Epithelial cell of esophagus (primary cell): ENCODE measurements at places on chromosomes 6 and 20.

DNA sequence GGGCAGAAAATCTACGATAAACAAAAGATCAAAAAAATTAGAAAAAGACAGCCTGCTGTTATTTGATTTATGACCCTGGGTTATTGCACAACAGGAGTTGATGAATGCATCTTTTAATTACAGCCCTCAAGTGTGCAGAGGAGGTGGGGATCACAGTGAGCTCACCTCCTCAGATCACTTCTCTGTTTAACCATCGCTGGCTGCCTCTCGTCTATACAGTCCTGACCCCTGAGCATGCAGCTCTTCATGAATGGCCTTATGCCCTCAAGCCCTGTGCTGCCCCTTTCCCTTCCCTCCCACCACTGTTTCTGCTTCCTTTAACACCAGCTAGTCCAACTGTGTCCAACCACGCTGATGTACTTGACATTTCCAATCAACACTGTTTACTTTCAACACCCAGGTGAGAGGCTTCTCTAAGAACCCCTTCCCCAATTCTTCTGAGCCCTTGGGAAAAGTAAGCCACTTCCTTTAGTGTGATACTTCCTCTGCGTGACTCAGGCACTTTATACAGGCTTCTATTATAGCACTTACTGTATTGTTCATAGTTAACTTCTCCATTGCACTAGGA lies 60.6 kb upstream of the RIPOR2 start:
- no peak for DNase-seq

GRCh38 chr6:156735751-156736150 lies 41.4 kb upstream of the ARID1B start:
- no peak for DNase-seq

DNA sequence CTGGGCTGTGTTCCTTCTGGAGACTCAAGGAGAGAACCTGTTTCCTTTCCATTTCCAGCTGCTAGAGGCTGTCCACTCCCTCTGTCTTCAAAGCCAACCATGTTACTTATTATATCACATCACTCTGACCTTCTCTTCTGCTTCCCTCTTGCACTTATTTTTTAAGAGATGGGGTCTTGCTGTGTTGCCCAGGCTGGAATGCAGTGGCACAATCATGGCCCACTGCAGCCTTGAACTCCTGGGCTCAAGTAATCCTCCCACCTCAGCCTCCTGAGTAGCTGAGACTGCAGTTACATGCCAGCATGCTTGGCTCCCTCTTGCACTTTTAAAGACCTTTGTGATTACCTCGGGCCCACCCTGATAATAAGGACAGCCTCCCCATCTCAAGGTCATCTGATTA lies 160.0 kb upstream of the DTNBP1 start:
- DNase-seq, result no peak

DNA sequence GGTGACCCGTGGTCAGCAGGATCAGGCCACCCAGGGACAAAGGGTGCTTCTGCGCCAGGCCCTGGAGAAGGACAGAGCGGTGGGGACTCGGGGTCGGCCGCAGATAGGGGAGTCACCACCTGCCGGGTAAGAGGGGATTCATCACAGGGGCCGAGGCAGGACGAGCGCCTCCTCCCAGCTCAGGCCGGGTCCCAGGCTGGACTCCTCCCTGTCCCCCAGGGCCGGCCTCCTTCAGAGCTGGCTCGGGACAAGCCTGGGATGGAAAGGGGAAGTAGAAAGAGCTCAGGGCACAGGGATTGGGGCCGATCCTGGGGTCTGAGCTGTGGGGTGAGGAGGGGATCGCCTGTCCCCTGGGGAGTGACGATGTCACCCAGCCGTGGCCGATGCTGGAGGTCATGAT lies 154.6 kb upstream of the PROKR2 start:
- DNase-seq, result no peak

DNA sequence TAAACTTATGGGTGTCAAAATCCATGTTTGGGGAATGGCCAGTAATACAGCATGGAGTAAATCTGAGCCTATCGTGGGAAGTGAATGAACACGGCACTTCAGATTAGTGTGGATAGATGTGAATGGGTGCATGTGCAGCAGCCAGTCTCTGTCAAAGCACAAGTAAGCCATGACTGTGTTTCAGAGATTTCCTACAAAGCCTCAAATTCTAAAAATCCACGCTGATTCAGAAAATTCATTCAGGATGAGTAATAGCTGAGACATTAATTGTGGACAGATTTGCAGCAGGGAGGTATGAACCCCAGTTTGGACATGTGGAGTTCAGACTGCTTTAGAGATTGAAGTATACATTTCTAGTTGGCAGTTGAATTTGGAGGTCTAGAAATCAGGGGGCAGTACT lies 115.1 kb downstream of the QKI start:
- DNase-seq, result peak; percentile 81

- no peak for DNase-seq
These were observed 5.1 kb upstream of the IYD start for GRCh38 chr6:150363733-150364132.

- no peak for DNase-seq
These were observed 195.7 kb upstream of the KCNG1 start for GRCh38 chr20:51218603-51219002.

- no peak for DNase-seq
These were observed 34.4 kb downstream of the ADGRG6 start for GRCh38 chr6:142336183-142336582.

DNA sequence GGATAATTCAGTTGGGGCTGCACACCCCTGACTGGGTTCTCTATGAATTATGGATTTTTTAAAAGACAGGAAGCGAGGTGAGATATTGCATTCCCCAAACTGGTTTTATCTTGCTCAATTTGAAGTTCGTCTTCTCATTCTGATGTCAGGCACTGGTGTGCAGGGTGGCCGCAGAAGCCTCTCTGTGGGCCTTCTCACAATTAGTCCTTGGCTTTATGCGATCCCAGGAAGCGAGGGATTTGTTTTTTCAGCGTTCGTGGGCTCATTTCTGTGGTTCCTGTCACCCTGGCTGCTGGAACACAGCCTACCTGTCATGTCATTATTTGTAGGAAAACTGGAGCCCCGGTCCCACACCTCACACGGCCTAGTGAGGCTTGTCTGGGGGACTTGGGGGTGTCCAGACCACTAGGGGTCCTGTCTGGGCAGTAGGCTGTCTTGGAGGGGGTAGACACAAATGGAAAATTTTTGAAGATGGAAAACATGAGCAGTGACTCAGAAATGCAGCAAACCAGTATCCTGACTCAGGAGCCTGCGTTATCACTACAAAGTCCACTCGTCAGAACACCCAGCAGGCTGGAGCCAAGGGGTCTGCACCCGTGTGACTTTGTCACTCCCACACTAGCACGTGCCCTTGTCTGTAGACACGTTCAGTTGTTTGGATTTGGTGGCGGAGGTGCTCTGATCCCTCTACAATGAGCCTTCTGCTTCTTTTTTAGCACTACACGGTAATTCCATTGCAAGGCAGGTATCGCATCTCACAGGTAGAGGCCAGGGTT lies 42.2 kb downstream of the GNAS-AS1 start:
- no peak for DNase-seq

DNA sequence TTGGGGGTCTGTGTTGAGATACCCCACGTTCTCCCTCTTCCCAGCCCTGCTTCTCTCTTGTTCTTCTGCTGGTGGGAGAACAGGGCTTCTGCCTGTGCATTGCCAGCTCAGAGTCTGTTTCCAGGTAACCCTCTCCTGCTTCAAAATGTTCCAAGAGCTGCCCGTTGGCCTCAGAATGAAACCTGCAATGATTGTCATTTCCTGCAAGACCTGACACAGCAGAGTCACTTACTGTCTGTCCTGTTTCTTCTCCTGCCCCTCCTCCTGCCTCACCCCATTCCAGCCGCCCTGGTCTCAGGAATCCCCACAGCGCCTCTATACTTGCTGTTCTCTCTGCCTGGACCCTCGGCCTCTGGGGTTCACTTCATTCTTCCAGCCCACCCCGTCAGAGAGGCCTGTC lies 81.4 kb upstream of the ARID1B start:
- peak; percentile 2 for DNase-seq

DNA sequence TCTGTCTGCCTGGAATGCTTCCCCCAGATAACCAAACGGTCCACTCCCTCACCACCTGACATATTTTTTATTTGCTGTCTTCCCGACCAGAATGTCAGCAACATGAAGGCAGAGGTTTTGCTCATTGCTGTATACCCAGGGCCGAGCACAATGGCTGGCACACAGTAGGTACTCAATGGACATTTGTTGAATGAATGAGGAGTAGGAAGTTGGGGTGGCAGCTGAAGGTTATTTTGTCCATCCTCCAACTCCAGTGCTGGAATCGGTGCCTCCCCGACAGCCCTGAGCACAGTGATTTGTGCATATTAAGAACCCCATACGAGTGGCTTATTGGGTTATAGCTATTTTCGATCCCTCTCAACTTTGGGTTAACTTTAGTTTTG lies 10.3 kb downstream of the DUSP15 start:
- DNase-seq, result no peak

DNA sequence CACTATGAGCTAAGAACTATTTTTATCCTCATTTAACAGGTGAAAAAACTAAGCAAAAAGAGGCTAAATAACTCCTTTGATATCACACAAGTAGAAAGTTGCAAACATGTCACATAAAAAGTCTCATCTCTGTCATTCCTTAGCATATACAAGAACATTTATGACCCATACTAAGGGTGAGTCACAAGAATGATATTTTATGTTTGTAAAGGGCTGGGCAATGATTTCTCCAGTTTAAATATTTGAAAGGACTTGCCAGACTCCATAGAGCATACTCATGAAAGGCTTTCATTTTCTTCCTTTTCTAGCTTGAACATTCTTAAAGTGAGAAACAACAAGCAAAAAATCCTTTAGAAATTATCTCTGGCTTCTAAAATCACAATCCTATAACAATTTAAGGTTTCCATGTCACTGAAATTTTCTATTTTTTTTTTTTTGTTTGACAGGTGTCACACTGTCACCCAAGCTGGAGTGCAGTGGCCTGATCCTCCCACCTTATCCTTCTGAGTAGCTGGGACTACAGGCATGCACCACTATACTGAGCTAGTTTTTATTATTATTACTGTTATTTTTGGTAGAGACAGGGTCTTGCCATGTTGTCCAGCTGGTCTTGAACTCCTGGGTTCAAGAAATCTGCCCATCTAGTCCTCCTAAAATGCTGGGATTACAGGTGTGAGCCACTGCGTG lies 338.0 kb upstream of the KHDRBS2 start:
- DNase-seq, result peak; percentile 2

GRCh38 chr6:148457843-148458159 lies 115.2 kb downstream of the SASH1 start:
- DNase-seq, result no peak

GRCh38 chr20:59273739-59274357 lies 26.6 kb upstream of the EDN3 start:
- DNase-seq, result no peak

DNA sequence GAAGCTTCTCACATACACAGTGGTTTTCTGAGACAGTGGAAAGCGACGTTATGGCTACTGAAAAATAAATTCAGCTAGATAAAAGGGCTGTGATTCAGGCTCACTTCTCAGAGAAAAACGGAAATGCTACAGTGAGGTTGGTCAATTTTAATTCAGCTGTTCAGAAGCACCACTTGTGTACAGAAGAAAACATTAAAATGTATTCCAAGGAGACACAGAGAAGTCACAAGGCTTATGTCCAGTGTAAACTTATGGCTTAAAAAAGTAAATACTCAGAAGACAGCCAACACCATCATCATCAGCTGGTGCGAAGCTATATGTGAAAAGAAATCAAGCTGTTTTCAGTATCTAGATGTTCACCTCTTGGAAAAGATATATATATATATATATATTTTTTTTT lies 68.6 kb downstream of the ABHD12 start:
- no peak for DNase-seq
